ENCODE measurements at places on chromosomes 16 and 17.

- peak; percentile 28 for DNase-seq
Measured at GRCh38 chr17:82932518-82933310, 92.9 kb upstream of the ZNF750 start.

- no peak for DNase-seq
Measured at GRCh38 chr16:86243571-86244154, 266.7 kb upstream of the FOXF1 start.

DNA sequence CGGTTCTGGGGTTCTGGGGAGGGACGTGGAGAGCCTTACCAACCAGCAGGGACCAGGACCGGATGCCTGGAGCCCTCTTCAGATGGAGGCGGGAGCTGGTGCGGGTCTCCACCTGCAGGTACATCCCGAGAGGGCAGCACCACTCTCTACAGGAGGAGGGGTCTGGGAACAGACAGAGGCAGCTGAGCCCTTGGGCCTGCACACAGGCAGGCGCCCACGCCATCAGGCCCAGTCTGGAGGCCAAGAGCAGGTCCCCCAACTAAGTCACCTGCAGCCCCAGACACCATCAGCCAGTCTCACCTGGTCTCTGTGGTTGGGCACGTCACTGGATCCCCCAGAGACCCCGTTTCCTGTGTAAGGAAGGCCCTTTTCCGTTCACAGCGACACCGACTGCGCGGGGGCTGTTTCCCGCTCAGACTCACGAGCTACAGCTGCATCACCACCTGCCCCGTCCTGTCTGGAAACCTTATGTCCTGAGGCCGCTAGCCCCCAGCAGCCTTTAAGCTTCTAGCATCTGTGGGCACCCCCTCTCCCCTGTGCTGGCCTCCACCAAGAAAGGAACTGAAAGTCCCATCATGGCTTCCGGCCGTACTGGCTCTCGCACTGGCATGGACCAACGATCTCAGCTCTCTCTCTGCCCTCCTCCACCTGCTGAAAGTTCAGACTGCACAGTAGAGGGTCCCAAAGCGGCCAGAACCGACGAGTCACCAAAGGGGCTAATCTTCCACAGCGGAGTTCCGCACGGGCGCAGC, 1.2 kb downstream of the CYBC1 start:
- DNase-seq, result no peak

DNA sequence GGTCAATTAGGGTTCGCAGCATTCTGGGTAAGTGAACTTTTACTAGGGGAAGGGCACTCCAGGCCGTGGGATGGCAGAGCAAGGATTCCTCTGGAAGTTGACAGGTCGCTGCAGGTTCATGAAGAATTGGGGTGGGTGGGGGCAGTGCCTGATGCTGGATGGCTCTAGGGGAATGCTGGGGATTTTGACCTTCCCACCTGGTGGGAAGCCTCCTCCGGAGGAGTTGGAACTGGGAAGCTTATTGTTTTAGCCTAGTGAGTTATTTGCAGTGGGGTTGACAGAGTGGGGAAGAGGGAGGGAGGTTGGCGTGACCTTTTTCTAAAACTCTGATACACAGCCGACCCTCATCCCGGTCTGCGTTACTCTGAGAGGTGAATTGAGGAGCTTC, 606 bp upstream of the C17orf113 start:
- DNase-seq, result no peak

GRCh38 chr17:61444831-61445230, 7.4 kb upstream of the TBX4 start:
- no peak for DNase-seq

DNA sequence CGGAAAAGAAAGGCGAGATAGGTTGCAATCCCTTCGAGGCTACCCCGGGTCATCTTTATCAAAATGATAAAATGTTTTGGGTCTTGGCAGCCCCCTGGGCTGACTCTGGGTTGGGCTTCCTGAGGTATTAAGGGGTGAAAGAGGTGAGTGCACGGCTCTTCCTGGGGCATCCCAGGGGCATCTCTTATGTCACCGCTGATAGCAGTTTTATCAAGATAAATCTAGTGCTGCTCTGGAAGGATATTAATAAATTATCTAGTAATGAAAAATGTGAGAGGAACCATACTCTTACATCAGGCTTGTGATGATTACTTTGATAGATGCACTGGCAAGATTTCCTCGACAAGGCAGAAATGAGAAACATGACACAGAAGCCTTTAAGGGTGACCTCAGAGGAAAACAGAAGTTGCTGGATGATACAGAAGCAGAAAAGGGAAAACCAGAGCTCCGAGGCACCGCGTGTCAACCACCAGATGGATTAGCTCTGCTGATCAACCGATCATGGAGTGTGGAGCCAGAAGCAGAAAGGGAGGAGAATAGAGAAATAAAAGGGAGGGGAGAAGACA, 491.3 kb downstream of the TMEM114 start:
- no peak for DNase-seq

GRCh38 chr17:75661531-75661930, 5.4 kb downstream of the RECQL5 start:
- no peak for DNase-seq

DNA sequence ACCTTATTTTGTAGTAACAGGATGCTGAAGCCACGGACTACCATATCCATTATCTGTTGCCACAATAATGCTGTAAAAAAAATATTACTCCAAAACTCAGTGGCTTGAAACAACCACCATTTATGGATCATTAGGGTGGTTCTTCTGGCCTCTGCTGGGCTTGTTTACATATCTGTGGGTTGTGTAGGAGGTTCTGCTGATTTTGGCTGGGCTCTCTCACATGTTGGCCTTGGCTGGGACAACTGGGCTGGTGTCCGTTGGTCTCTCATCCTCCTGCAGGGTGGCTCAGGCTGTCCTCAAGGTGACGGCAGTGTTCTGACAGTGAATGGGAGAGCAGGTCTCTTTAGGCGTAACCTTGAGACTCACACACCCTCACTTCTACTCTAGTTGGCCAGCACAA, 76.0 kb downstream of the GPR139 start:
- DNase-seq, result no peak

DNA sequence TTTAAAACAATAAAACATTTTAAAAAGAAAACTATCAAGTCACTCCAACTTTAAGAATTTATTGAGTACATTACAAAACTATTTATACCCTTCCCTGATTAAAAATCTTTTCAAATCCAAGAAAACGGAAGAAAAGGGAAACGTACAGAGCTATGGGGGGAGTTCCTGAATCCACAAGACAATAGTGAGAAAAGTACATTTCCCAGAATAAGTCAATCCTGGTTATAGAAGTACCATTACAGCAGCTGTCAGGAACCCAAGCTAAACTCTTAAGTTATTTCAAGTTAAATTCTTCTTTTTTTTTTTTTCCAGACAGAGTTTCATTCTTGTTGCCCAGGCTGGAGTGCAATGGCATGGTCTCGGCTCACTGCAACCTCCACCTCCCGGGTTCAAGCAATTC, 45.7 kb downstream of the SPOP start:
- DNase-seq, result no peak

- no peak for DNase-seq
Measured at GRCh38 chr17:82465023-82465603, 6.6 kb downstream of the NARF start.

- no peak for DNase-seq
Measured at GRCh38 chr16:54053891-54054820, 232.4 kb downstream of the IRX3 start.

- no peak for DNase-seq
Measured at GRCh38 chr16:11004973-11005610, 60.7 kb downstream of the CLEC16A start.

- no peak for DNase-seq
Measured at GRCh38 chr17:40910441-40910841, 25.4 kb upstream of the KRT20 start.

GRCh38 chr16:86133847-86134375, 234.9 kb downstream of the IRF8 start:
- no peak for DNase-seq

GRCh38 chr17:38881600-38882191, 11.8 kb downstream of the LASP1 start:
- no peak for DNase-seq

DNA sequence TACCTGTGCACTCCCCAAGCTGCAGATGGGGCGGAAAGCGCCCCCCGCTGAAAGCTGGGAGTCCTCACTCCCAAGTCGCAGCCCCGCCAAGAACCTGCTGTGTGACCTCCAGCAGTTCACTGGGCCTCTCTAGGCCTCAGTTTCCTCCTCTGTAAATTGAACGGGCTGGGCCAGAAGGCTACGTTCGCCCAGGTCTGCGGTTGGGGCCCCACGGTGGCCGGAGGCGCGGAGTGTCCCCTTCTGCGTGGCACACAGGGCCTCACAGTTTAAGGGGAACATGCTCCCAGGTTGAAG, 628 bp downstream of the GALK1 start:
- no peak for DNase-seq

Data from smooth muscle cell of the brain vasculature (primary cell).